ENCODE measurements at places on chromosomes 3 and 15.

DNA sequence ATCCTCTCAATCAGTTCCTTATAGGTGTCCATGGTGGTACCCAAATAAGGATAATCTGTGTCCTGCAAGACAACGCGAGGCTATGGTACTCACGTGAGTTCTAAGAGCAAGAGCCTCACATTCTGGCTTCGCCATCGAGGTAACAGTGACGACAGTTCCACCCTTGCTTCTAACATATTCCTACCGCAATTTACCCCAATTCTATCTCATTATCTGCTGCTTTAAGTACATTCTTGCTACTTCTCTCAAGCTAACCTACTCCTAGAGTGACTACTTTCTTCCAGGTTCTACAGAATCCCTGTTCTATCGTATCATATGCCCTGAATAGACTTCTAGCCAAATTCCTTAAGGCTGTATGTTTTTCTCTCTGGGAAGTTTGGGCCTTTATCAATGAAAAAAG, 26.6 kb downstream of the TFRC start:
- DNase-seq: no peak

GRCh38 chr3:177811835-177812234, 614.6 kb upstream of the TBL1XR1 start:
- no peak for DNase-seq

DNA sequence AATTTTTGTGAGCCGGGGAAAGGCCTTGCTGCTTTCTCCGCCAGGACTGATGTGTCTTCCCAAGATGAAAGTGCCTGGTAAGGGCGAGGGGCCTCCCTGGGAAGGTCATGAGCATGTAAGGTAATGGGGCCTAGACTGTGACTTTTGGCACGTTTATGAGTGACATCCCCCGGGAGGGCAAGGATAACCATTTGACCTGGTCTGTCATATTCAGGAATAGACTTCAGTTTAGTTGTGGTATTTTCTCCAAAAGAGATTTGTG, 631 bp upstream of the CNBP start:
- DNase-seq: no peak

GRCh38 chr15:84721371-84721770, 5.4 kb upstream of the SEC11A start:
- DNase-seq: no peak

DNA sequence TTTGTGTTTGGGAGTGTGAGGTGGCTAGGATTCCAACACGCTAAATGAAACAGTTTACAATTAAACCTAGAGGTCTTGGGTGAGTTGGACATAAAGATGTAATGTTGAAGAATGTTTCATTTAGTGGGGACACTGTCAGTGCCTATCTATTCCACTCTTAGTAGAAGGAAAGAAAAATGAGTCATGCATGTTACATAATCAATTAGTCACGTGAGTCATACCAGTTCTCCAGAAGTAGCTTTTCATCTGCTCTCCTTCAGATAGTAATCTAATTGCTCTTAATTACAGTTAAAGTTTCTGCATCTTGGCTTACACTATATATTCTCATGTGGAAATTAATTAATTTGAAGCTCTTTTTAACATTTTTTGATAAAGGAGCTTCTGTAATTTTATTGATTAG, 115.7 kb upstream of the P2RY1 start:
- DNase-seq: no peak

Measured in T-helper 17 cell (primary cell).